Ovary (tissue), 10 donors: ENCODE measurements at places on chromosomes 13 and 19.

- no peak for DNase-seq
Measured at GRCh38 chr13:44075113-44075512, 195.4 kb downstream of the LACC1 start.

DNA sequence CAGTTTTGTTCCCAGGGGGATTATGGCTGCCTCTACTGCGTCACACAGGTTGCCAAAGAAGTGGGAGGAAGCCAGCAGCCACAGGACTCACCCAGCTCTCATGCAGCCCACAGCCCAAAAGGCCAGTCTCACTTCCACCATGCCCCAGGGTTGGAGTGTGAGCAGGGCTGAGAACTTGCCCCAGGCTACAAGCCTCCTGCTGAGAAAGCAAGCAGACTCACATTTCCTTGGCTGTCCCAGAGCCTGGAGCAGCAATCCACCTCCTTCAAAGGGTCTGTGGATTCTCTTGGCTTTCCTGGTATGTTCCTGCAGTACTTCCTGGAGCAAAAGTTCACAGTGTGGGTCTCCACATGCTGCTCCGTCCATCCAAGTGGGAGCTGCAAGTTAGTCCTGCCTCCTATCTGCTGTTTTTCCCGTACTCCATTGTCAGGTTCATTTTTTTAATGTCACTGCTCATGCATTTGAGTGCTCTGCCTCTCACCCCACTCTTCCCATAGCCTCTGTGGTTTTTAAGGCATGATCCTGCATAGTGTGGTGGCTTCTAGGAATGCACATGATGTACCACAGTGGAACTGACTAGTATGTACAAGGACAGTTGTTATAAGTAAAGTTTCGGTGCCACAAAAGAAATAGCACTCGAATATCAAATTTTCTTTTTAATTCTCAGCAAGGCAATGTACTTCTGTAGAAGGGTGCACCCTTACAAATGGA lies 56.2 kb upstream of the ARHGEF7 start:
- DNase-seq = no peak

DNA sequence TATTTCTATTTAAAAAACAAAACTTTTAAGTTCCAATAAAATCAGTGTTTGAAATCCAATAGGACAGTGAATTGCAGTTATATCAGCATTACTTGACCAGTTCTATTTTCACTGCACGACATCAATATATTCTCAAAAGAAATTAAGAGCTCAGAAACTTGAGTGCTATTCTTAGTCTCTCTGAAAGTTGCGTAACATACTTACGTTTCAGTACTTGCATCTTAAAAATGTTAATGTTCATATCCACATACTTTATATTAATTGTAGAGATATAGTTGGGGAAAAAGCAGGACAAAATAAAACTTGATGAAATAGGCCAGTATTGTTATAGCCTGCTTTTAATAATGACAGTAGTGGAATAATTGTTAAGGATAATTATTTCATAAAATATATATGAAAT lies 720.5 kb upstream of the PCDH9 start:
- no peak for DNase-seq

GRCh38 chr19:32224371-32225244 lies 120.8 kb upstream of the ZNF507 start:
- DNase-seq = peak; percentile 49

DNA sequence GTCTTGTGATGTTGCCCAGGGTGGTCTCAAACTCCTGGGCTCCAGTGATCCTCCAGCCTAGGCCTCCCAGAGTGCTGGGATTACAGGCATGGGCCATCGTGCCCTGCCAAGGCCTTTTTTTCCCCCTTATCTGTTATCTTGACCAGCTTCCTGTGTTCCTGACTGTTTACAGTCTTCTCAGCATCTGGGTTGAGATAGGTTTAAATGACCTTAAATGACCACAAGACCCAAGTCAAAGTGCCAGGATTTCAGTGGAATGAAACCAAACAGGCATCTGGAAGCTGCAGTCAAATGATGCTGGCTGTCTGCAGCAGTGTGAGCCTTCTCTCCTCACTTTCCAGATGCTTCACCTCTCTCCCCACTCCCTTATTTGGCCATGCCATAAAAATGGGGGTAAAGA lies 114.2 kb upstream of the CLDN10 start:
- DNase-seq = no peak
